ENCODE measurements at places on chromosomes 4 and X.

DNA sequence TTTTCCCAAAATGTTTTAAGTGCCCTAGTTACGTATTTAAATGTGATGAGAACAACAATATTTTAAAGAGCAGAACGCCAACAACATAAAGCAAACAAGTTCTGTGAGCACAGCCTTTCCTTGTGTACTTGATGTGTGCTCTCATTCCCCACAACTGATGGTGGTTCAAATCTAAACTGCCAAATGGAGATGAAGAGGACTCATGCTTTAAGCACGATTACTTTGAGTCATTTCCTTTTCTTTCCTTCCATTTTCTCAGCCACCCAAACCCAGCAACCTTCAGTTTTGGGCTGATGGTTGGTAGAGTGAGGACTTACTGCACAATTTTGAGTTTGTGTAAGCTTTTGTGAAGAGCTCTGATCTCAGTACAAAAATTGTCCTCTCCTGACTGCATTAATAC is 1.7 kb downstream of the NSD2 start:
- no peak for DNase-seq

DNA sequence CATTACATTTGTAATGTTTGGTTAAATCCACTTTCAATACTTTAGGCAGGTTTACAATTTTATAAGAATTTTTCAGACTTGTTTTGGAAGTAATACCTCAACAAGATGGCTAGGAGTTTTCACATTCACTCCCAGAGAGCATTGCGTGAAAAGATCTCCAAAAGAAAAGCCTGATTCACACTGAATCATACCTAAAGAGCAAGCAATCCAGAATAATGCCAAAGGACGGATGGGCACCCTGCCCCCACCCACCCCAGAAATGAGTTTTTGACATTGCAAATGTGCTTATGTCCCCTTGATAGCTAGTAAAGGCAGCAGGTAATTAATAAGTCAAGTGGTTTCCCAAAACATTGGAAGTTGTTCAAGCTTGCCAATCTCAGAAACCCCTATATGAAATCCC is 557.7 kb upstream of the TENM3 start:
- DNase-seq = no peak

GRCh38 chrX:1754077-1754476 is 139.2 kb downstream of the ASMT start:
- DNase-seq = no peak

- DNase-seq = no peak
Observed at GRCh38 chr4:41551536-41551935, 13.6 kb downstream of the LIMCH1 start.

- DNase-seq = no peak
Observed at GRCh38 chr4:82017680-82018079, 356.1 kb downstream of the HNRNPD start.

GRCh38 chr4:2607822-2608221 is 71.4 kb downstream of the FAM193A start:
- no peak for DNase-seq

GRCh38 chrX:38578167-38578566 is 16.8 kb downstream of the TSPAN7 start:
- DNase-seq = no peak

DNA sequence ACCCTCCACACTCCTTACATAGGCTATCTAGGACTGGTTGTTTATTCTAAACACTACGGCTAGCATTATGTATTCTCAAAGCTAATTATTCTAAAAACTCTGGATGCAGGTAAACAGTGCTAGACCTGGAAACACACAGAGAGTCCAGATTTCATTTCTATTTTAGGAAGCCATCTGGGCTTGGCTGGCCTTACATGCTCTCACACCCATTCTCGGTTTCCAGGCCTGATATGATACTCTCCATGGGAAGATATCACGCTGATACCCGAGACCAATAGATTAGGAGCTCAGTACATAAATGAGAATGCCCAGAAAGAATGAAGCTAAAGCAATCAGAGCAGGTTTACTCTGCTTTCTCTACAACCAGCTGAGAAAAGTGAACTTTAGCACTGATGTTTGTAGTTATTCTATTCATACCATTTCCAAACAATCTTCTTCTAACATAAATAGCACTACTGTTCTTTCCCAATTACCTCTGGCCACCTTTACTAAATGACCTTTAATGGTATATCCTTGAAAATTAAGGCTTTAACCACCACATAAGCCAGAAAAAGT is 973.3 kb downstream of the PCDH18 start:
- no peak for DNase-seq

DNA sequence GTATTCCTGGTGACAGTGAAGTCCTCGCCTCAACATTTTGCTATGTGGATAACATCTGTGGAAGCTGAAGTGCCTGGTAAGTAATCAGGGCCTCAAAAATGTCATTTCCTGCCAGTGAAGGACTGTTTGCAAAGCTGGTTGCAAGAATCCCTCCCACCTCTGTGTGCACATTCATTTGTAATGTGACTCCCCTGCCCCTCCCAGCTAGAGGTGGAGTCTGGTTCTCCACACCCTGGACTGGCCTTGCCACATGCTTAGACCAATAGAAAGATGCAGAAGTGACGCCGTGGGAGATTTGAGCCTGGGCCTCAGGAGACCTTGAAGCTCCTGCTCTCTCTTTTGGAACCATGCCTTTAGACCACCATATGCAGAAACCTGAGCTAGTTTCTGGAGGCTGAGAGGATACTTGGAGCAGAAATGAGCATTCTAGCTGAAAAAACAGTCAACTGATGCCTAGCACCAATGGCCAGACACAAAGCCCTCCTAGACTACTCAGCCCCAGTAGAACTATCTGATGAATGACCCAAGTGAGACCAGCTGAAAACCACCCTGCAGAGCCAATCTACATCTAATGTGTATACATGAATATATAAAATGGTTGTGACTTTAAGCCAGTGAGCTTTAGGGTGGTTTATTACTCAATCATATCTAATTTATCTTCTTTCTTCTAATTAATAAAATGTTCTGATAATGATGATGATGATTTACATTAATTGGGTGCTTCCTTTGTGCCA is 47.8 kb upstream of the CRMP1 start:
- DNase-seq = no peak

DNA sequence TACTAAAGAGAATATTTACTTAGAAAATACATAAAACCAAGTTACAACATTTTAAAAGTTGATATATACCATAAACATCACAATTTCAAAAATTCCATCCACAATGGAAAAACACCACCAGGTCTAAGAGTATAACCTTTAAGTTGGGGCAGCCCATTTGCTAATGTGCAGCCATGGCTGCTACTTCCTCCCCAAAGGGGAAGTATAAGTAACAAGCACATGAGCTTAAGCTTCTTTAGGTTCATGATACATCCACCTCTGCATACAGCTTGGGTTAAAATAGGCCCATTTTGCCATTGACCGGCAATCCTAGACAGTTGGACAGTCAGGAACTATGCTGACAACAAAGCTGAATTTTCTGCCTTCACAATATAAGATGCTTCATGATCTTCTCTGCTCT is 16.6 kb upstream of the GASK1B start:
- no peak for DNase-seq

GRCh38 chr4:71980976-71981375 is 50.8 kb upstream of the NPFFR2 start:
- no peak for DNase-seq

- DNase-seq = no peak
Observed at GRCh38 chr4:1331591-1332353, 15.2 kb upstream of the UVSSA start.

GRCh38 chrX:67651437-67652142 is 107.8 kb downstream of the AR start:
- no peak for DNase-seq

GRCh38 chr4:121370729-121371325 is 10.0 kb downstream of the QRFPR start:
- DNase-seq = peak; percentile 22

- no peak for DNase-seq
Observed at GRCh38 chr4:126028876-126029275, 714.1 kb downstream of the FAT4 start.

GRCh38 chr4:153488006-153488891 is 22.1 kb downstream of the TMEM131L start:
- DNase-seq = peak; percentile 66

DNA sequence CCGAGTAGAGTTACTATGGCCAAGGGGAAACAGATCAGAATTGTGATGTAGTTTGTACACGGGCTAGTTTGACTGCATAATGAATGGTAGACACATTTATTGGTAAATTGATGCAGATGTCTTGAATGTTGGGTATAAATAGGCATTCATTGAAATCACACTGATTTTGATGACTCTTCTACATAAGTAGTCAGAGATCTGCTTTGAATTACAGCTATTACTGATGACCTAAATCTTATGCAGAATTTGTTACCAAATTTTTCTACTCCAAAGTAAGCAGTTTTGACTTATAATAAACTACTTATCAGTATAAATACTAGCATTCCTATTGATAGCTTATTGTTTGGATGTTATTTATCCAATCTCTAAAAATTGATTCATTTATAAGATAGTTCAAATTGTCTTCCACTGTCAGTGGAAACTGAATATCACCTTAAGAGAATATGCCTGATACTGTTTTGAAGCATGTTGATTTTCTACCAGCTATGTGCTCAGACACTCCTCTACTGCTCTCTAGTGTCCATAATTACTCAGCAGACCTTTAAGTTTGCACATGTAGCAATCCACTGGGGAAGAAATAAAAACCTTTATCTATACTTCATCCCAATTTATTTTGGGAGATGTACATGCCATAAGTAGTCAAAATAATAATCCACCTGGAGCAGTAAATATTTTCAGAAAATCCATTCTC is 120.3 kb downstream of the RASL11B start:
- DNase-seq = no peak

DNA sequence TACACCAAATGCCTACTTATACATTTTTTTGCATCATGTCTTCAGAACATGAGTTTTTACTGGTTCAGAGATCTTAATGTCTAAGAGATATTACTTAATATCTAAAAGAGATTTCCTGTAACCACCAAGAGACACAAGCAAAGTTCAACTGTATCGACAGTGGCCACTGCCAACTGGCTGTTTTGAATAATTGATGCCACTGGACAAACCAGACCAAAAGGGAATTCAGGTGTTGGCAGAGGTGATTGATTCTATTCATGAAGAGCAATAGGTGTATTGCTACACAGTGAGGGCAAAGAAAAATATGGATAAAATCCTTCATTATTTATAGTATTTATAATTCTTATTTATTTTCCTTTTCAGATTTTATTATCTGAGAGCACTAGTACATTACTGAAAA is 58.5 kb upstream of the ANKRD17 start:
- DNase-seq = no peak

GRCh38 chr4:114396808-114397207 is 201.8 kb upstream of the UGT8 start:
- DNase-seq = no peak

- DNase-seq = no peak
Observed at GRCh38 chrX:85052636-85053343, 49.1 kb downstream of the APOOL start.

- DNase-seq = no peak
Observed at GRCh38 chr4:184420881-184421416, 53.4 kb downstream of the IRF2 start.

DNA sequence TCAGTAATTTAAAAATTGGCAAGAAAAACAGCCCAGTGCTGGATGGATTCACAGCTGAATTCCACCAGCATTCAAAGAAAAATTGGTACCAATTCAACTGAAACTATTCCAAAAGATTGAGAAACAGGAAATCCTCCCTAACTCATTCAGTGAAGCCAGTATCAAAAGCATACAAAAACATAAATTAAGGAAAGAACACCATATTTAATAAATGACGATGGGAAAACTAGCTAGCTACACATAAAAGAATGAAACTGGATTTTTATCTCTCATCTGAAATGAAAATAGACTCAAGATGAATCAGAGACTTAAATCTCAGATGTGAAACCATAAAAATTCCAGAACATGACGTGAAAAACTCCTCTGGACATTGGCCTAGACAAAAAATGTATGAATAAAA is 516.8 kb upstream of the SPANXN1 start:
- DNase-seq = no peak

DNA sequence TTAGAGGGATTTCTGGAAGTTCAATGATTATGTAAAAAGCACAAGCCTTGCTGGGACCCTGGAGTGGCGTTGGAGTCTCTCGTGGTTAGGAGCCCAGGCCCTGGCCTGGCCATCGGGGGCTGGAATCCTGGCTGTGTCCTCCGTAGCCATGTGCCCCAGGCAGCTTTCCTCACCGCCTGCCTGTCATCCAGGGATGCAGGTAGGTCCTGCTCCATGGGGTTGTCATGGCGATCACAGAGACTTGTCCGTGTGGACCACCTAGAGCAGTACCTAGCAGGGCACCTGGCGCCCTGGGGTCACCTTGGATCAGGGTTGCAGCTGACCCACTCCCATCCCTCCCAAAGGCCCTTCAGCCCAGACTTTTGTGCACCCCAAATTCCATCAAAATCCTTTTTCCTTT is 30.2 kb upstream of the WFS1 start:
- no peak for DNase-seq

- no peak for DNase-seq
Observed at GRCh38 chr4:127580300-127580699, 52.5 kb upstream of the INTU start.

GRCh38 chrX:101774340-101774739 is 114.7 kb upstream of the ARMCX2 start:
- no peak for DNase-seq

- DNase-seq = no peak
Observed at GRCh38 chrX:135528756-135529155, 8.3 kb downstream of the INTS6L start.

DNA sequence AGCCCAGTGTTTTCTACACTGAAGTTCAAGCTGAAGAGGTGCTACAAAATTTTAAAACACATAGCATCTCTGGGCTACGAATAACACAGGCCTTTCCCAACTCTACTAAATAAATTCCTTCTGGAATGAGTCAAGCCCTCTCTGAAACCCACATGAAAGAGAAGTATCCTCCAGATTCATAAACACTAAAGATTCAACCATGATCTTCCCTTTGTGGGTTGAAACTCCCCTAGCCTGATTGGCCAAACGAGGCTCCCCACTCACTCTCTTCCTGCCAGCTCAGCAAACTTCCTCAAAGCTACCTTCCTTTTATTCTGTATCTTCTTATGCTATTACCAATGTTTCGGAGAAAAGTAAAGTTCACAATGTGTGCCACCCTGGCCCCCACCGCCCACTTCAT is 95.4 kb downstream of the NKX6-1 start:
- no peak for DNase-seq

DNA sequence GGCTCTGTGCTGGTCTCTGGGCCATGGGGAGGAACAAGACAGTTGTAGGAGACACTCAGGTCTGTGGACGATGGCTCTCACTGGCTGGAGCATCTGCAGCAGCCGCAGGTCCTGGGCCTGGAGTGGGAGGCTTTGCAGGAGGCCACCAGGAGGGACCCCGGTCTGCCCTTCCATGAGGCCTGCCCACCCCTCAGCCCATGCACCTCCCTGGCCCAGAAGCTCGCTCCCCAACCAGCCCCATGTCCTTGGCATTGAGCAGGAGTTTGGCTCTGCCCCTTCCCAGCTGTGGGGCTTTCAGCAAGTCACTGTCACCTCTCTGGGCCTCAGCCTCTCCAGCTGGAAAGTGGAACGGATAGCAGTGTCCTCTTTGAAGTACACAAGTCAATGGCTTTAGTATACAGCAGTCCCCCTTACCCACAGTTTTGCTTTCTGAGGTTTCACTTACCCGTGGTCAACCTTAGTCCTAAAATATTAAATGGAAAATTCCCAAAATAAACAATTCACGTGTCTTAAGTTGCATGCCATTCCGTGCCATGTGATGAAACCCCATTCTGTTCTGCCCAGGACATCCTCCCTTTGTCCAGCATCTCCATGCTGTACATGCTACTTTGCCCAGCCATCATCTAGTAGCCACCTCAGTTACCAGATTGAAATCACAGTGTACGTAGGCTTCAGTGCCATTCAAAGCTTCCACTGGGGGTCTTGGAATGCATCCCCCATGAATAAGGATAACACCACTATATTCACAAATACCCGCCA is 104.0 kb downstream of the CPZ start:
- no peak for DNase-seq

All from stimulated activated CD8-positive, alpha-beta memory T cell treated with anti-CD3 and anti-CD28 coated beads, Interleukin-2, amount 100 ng/mL, for 48 hours (primary cell).